Omental fat pad (tissue), 4 donors: ENCODE measurements at places on chromosomes 6 and 20.

DNA sequence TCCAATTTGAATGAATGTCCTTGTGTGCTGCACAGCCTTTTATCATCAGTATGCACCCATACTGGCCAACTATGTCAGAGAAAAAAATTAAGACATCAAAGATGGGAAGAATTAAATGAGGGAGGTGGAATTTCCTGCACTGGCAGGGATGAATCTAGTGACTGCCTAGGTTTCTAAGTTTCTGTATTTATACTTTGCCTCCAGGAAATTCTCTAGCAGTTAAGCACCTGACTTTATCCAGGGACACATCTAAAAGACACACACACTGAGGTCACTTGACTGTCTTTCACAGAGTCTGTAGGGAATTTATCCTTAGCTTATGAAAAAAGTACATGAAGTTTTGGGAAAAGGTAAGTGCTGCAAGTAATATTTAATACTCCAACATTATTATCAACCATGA, 636.5 kb upstream of the PTCHD4 start:
- DNase-seq, result no peak

- DNase-seq, result no peak
Measured at GRCh38 chr6:101537753-101538316, 144.3 kb downstream of the GRIK2 start.

GRCh38 chr6:159390381-159390780, 221.2 kb downstream of the FNDC1 start:
- no peak for DNase-seq

DNA sequence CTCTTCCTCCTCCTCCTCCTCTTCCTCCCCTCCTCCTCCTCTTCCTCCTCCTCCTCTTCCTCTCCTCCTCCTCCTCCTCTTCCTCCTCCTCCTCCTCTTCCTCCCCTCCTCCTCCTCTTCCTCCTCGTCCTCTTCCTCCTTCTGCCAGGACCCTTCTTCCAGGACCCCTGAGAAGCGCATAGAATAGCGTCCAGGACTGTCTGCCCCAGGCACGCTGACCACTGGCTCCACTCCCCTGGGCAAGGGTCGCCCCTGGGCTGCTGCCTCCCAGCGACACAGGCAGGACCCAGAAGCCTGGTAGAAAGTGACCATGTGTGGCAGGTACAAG, 42.4 kb upstream of the BHLHE23 start:
- no peak for DNase-seq

- DNase-seq, result no peak
Measured at GRCh38 chr20:63121246-63121645, 94.7 kb downstream of the YTHDF1 start.

- no peak for DNase-seq
Measured at GRCh38 chr20:33679758-33680485, 5.7 kb upstream of the NECAB3 start.

GRCh38 chr20:40741507-40742106, 52.6 kb upstream of the MAFB start:
- DNase-seq, result no peak
